ENCODE measurements at places on chromosomes 4 and X.

- DNase-seq, result no peak
Measured at GRCh38 chr4:105014635-105015034, 132.0 kb upstream of the TET2 start.

- no peak for DNase-seq
Measured at GRCh38 chrX:32480019-32480418, 731.3 kb downstream of the DMD start.

DNA sequence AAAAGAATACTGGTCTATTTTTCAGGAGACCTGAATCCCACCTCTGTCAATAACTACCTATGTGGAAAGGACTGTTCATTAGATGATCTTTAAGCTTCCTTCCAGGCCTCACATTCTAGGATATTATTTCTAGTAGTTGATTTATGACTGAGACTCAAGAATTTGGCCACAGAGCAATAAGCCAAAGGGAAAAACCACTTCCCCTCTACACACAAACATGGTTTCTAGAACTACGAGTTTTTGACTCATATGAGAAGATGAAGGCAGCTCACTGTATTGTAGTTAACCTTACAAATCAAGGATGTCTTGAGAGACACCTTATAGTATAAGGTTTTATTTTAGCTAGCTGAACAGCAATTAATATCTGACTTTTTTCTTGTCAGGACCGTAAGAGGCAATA is 36.9 kb upstream of the GDPD2 start:
- no peak for DNase-seq

DNA sequence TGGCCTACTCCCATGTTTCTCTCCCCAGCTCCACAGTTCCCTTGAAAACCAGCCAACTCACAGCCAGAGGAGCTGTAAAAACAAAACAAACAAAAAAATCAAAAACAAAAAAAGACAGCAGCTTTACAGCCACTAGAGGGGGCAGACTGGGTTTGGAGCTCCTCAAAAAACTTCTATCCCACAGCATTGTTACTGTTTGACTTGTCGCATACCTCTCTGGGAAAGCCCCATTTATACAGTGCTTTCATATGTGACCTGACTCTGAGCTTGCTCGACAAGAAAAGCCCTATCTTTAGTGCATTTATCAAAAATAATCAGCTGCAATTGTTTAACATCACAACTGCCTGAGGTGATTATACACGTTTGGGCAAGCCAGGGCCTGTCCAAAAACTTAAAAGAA is 21.6 kb downstream of the TSPAN6 start:
- peak; percentile 48 for DNase-seq

DNA sequence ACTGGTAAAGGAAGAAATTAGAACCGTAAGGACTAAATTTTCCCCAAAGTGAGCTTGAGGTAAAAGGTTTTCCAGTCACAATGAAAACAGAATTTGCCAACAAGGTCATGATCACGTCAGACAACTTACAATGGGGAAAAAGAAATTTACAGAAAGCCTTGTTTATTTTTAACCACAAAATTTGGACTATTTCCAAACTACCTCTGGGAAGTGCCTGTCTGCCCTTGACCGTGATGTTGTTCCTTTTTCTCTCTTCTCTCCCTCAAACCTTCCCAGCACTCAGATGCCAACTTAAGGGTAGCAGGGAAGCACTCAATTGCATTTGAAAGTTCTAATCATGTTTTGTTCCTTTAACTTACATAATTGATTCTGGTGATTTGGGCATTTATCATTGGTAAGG is 32.5 kb downstream of the MEPE start:
- DNase-seq, result no peak

- DNase-seq, result peak; percentile 60
Measured at GRCh38 chr4:147590249-147590920, 26.8 kb upstream of the TMEM184C start.

DNA sequence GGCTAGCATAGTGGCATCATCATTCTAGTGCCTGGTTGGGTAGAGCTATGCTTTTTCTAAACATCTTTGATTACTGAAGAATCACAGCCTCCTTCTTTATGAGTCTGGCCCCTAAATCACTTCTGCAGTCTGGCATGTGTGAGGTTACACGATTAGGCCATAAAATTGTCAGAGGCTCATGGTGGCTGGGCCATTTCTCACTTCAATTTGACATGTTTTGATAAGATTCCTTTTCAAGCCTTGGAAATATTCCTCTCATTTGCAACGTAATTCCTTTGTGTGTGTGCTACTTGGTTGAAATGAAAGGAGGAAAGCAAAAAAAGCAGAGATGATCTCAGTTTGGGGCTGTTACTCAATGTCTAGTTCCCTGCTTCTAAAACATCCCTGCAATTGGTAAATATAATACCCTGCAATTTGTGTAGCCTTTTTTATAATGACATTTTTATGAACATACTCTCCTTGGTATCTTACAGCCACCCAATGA is 6.2 kb downstream of the CCKAR start:
- DNase-seq, result peak; percentile 56

GRCh38 chrX:9656277-9656676 is 109.4 kb downstream of the GPR143 start:
- DNase-seq, result no peak

GRCh38 chr4:4871573-4872313 is 12.3 kb downstream of the MSX1 start:
- DNase-seq, result peak; percentile 55

DNA sequence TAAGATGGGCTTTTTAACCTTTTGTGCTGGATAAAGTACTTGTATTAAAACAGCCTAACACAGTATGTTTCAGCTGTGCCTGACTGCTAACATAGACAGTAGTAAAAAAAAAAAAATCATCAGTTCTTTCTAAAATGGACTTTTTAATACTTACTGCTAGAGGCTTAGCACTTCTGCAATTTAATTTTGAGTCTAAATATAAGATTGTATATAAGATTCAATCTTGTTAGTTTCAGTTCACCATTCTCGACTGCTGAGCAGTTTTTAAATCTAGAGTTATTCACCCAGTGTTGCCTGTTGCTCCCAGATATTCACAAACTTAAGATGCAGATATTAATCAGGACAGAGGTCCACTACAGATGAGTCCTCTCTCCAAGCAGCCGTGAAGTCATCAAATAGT is 6.8 kb downstream of the PLA2G12A start:
- no peak for DNase-seq

DNA sequence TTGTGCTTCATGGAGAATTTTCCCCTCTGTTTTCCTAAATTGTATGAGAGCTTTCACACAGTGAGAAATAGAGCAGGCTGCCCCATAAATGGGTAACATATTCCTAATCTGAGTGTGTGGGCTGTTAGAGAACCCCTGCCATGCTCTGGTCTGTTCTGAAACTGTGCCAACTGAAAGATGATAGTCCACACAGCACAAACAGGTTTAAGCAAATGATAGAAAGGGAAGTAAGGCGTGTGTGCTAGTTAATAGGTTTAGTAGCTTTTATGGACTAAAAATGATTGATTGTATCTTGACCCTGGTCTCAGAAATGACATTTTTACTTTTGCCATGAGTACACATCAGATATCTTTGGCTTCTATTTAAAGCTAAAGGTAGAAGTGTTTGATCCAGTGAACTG is 106.2 kb downstream of the PRRG1 start:
- no peak for DNase-seq

DNA sequence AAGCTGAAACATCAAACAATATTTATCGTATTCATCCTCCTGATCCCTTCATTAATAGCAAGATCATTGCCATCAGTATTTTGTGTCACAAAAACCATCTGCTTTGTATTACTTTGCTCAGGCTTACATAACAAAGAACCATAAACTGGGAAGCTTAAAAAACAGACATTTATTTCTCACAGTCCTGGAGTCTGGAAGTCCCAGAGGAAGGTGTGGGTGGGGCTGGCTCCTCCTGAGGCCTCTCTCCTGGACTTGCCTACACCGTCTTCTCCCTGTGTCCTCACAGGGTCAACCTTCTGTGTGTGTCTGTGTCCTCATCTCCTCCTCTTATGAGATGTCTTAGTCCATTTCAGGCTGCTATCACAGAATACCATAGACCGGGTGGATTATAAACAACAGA is 61.3 kb upstream of the MXRA5 start:
- no peak for DNase-seq

DNA sequence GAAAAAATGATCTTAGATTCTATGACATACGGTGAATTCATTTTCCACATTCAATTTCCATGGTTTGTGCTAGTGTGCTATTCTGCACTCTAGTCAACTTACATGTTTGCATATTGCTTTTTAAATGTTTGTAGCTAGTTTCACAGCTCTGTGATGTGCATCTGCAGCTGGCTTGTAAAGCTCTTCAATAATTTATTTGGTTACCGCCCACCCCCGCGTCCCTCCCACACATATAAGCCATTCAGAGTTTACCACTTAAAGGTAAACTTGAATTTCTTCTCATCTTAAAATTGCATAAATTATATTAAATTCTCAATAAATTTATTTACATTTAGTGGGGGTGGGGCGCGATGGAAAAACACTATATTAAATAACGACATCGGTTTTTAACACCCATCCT is 291 bp upstream of the NBDY start:
- DNase-seq, result peak; percentile 6

- peak; percentile 79 for DNase-seq
Measured at GRCh38 chr4:128461291-128462102, 173.9 kb upstream of the PGRMC2 start.

DNA sequence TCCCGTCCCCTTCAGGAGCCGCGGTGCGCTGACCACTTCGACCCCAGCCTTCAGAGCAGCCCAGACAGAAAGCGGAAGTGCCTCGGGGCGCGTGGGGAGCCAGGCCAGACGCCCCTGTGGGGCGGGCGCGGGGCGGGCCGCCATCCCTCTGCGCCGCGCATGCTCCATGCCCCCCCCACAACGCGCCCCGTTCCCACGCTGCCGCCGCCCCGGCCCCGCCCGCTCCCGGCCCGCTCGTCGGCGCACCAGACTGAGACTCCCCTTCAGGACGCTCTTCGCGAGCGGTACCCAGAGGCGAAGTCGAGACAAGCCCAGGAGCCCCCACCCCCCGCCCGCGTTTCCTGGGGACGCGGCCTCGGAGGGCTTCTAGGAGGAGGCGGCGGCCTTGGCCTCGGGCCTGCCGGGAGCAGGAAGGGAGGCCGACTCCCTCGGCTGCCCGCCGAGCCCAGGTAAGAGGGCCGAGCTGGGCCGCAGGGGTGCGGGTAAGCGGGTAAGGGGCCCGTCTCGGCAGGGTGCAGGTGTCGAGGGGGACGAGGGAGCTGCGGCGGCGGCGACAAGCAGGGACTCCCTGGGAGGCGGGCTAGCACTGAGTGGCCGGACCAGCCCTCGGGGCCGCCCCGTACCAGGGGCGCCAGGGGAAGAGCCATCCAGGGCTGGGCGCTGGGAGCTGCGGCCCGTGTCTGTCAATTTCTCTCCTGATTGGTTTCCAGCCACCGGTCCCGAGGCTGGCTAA is at the start of gene ZFP92:
ZFP92 (plus strand) TSS at position 218 of the 733 bp plus-strand sequence. CDS start 6,851 bp downstream, outside the sequence.
- DNase-seq, result peak; percentile 70

DNA sequence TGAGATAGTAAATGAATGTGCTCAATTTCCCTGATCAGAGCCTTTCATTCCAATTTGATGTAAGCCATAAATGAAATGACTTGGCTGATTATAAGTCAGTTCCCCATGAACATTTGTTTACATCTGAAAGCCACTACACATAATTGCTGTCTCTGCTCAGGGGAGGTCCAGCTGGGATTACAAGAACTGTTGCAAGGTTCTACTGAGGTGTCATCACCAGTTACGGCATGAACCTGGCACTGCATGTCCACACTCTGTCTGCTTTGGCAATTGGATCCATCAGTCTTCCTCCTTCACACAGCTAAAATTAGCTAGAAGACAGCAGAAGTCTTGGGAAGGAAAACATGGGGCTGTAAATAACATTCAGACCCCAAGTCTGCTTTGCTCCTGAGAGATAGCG is 12.8 kb upstream of the MBNL3 start:
- DNase-seq, result no peak

DNA sequence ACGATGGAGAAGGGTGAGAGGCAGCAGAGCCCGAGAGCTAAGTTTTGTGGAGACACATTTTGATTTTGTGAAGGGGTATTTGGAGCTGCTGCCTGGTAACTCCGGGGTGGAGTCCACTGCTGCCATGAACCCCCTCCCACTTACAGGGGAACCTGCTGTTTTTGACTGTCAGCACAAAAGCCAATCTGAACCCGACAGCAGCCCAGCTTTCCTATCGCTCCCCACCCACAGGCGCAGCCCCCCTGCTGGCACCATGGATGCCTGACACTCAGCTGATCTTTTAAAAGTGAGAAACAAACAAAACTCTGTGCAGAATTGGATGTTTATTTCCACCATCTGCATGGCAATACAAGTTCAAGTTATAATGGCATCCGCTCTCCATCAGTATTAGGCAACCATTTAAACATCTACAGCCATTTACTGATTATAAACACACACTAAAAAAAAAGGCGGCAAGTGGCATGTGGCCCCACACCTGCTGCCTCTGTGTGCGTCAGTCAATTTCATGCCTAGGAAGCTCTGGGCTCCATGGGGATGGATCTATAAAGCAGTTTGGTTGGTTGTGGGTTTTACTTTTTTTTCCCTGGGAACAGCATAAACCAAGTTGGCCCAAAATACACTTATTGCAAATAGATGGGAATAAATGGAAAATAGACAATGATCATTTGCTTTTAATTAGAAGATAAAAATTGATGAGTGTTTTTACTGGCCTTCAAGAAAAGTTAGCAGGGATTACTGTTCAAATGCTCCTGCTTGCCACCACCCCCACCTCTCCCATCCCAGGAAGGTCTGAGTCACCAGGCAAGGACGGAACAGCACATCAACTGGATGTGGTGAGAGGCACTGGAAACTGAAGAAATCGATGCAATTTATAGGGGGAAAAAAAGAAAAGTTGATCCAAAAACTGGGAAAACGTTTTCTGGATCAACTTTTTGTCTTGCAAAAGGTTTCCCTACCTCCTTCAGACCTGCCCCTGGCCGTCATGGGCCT is 46.0 kb downstream of the SEPSECS start:
- peak; percentile 80 for DNase-seq

- no peak for DNase-seq
Measured at GRCh38 chrX:131595120-131595519, 51.2 kb downstream of the OR13H1 start.

GRCh38 chr4:152563209-152563608 is 27.3 kb upstream of the FBXW7 start:
- DNase-seq, result no peak

GRCh38 chr4:48315728-48316630 is 25.4 kb upstream of the SLAIN2 start:
- DNase-seq, result peak; percentile 68

- DNase-seq, result no peak
Measured at GRCh38 chrX:44937606-44938005, 64.6 kb downstream of the KDM6A start.

- DNase-seq, result no peak
Measured at GRCh38 chrX:31550158-31550557, 478.3 kb upstream of the FTHL17 start.

DNA sequence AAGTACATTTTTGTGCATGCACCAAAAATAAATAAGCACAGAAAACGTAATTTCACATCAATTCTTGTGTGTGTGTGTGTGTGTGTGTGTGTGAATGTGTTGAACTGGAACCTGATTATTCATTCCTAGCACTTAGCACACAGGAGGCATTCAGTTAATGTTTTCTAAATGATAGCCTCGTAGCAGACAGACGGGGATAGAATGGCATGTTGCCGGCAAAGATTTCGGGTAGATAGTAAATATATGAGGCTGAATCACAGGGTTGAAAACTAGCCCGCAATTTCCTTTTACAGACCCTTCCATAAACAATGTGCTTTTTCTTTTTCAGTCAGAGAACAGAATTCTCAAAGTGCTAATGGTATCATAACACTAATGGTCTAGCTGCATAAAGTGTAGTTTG is 13.5 kb downstream of the MAOB start:
- DNase-seq, result no peak

GRCh38 chr4:183960046-183960420 is 54.9 kb downstream of the STOX2 start:
- DNase-seq, result peak; percentile 25

- DNase-seq, result no peak
Measured at GRCh38 chr4:20447103-20447502, 195.4 kb downstream of the SLIT2 start.

GRCh38 chrX:151695583-151696340 is 504 bp downstream of the PRRG3 start:
- no peak for DNase-seq
